ENCODE measurements at places on chromosomes 5 and 9. TPM values are rescaled to one million over a fixed set of nuclear protein-coding genes. Genes with fewer than 3 reads are reported as not detected.

Gene CDO1
- 3.3 TPM for total RNA-seq

GRCh38 chr9:36813154-36813553 lies 220.9 kb downstream of the PAX5 start:
- no peak for DNase-seq
- no peak overlapping the region for H3K27ac ChIP-seq
- H3K36me3 ChIP-seq, result no peaks in the 10 kb centered on the region
- peaks cover 45% of the 10 kb centered on the region for H3K27me3 ChIP-seq
- H3K4me1 ChIP-seq, result no peaks in the 10 kb centered on the region
- no peak overlapping the region for H3K4me3 ChIP-seq

DNA sequence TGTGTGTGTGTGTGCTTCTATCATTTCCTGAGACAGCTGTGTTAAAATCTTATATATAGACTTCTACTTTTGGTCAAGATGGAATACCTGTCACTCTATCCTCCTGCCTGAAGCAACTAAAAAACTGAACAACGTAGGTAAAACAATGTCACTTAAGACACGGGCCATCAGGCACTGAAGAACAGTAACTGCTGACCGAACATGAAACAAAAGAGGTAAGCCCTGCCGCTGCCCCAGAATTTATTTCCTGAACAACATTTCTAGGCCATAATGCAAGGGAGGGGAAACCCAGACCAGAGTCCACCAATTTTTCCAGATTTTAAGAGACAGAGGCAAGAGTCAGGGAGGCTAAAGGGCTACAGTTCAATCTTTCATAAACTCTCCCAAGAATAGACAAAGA lies 156.0 kb downstream of the CDC42SE2 start:
- peaks cover 5% of the 10 kb centered on the region for H3K4me1 ChIP-seq
- H3K27ac ChIP-seq, result no peak overlapping the region
- H3K27me3 ChIP-seq, result no peaks in the 10 kb centered on the region

DNA sequence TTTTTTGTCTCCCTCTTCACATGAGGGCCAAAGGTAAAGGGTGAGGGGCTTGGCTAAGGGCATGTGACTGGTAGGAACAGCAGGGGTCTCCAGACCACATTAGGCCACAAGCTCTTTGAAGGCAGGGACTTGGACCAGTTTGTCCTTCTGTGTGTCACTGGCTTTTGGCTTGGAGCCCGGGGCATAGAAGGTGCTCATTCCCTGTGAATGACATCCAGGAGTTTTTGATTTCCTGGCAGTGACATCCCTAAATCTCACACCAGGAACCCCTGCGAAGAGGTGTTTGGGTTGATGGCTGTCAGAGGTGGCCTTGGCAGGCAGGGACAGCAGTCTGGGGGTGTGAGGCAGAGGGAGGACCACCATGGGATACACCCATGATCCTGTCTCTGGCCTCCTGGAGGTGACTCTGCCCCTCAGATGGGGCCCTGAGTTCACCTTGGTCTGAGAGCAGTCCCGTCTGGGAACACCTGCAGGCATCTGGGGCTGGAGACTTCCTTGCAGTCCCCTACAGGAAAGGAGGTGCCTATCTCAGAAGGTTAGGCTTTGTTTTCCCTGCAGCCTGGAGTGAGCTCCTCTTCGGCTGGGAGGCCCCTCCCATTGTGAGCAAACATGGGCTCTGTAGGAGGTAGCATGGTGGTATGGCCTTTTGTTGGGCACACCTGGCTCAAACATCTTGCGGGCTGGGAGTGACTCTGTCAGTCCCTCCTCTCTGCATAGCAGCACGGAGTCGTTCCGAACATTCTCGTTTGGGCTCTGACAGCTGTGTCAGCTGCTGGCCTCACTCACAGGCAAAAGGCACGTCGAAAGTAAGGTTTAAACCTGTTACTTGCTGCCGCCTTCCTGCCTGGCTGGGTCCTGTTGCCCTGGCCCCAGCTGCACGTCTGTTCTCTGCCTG lies 38.6 kb upstream of the PITX1 start:
- peaks cover 41% of the 10 kb centered on the region for H3K27me3 ChIP-seq
- H3K4me1 ChIP-seq, result no peaks in the 10 kb centered on the region
- peak; percentile 52 for DNase-seq
- H3K4me3 ChIP-seq, result no peak overlapping the region
- no peak overlapping the region for H3K27ac ChIP-seq

- H3K36me3 ChIP-seq, result peaks cover 5% of the 10 kb centered on the region
- peaks cover 56% of the 10 kb centered on the region for H3K4me1 ChIP-seq
- H3K4me3 ChIP-seq, result no peak overlapping the region
- DNase-seq, result no peak
- peak overlapping the region; percentile 96 for H3K27ac ChIP-seq
Measured at GRCh38 chr5:72233835-72234234, 86.2 kb downstream of the MRPS27 start.

GRCh38 chr5:151477101-151477500 lies 29.7 kb downstream of the SLC36A1 start:
- H3K36me3 ChIP-seq, result peaks cover 47% of the 10 kb centered on the region
- peaks cover 22% of the 10 kb centered on the region for H3K4me1 ChIP-seq
- DNase-seq, result no peak
- H3K27me3 ChIP-seq, result no peaks in the 10 kb centered on the region
- no peak overlapping the region for H3K4me3 ChIP-seq
- no peak overlapping the region for H3K27ac ChIP-seq

Gene S1PR3
- 5.2 TPM for total RNA-seq

Data from chondrocyte (in vitro differentiated cells).